GM19239 (cell line): ENCODE measurements at places on chromosomes 4 and X.

GRCh38 chr4:25107827-25108516 is 52.3 kb downstream of the SEPSECS start:
- no peak for DNase-seq

DNA sequence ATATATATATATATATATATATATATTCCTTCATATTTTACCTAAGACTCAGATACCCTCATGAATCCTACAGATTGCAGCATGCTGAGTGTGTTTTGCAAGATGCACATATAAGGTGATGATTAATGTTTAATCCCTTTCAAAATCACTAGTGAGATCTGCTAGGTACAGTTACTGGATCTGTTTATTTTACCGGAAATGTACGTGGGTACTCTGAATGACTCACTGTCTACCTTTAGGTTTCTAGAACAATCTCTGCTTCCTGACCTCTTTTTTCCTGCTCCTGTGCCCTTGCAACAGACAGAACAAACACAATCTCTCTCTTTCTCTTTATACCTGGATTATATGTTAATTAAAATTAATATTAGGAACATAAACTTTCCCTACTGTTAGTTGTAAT is 379.6 kb downstream of the FAM133A start:
- no peak for DNase-seq

GRCh38 chr4:185587427-185588161 is 52.3 kb upstream of the PDLIM3 start:
- peak; percentile 32 for DNase-seq

DNA sequence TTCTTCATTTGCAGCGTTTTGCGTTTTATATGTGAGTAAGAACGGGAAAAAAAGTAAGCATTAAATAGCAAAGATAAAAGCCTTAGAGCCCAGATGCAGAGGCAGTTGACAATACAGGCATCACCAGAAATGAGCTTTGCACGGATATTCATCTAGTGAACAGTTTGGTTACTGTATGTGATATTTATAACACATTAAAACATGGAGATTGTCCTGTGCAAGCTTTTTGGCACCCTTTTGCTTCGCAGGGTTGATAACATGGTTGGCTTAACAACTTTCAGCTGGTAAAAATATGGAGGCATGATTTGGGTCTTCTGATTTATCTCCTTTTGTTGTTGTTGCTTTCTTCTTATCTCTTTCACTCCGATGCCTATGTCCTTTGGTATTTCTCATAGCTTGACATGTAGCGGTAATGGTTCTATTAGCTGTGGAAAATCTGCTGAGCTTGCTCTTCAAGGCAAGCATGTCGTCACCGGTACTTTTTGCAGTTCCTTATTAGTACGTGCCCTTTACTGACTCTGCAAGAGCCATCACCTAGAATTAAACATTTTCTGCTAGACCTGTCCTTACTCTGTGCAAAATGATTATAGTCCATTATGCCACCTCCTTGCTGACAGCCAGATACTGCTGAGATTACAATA is 102.9 kb downstream of the PCDH7 start:
- DNase-seq = no peak

DNA sequence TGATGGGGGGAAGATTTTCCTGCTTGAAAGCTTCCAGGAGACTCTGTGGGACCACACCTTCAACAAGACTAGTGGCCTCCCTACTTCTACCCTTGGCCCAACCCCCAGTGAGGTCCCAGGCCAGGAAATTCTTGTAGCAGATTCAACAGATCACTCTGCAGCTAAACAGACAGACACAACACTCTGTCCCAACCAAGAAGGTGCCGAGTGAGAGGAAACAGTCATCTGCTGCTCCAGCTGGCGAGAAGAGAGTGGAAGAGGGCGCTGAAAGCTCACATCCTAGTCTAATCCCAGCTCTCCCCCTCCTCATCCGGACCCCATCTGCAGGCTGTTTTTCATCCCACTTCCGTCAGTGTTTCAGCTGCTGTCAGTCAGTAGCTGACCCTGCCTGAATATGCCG is 63.4 kb downstream of the CHRDL1 start:
- no peak for DNase-seq
